ENCODE measurements at places on chromosomes 3 and 15.

GRCh38 chr15:31326875-31327668 is 437 bp downstream of the KLF13 start:
- no peak for DNase-seq

DNA sequence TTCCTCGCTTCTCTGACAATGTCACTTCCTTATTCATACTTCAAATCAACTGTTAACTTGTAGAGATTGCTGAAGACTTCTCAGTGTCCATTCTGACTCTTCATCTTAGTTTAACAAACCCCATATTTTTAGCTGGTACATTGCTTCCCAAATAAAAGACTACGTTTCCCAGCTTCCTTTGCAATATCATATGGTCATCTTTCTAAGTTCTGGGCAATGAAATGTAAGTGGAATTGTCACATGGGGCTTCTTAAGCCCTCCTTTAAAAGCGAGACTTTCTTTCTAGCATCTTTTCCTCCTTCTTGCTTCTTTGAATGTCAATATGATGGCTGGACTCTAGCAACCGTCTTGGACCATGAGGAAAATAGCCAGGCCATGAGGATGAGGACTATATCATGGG is 239.0 kb downstream of the ZNF621 start:
- no peak for DNase-seq

DNA sequence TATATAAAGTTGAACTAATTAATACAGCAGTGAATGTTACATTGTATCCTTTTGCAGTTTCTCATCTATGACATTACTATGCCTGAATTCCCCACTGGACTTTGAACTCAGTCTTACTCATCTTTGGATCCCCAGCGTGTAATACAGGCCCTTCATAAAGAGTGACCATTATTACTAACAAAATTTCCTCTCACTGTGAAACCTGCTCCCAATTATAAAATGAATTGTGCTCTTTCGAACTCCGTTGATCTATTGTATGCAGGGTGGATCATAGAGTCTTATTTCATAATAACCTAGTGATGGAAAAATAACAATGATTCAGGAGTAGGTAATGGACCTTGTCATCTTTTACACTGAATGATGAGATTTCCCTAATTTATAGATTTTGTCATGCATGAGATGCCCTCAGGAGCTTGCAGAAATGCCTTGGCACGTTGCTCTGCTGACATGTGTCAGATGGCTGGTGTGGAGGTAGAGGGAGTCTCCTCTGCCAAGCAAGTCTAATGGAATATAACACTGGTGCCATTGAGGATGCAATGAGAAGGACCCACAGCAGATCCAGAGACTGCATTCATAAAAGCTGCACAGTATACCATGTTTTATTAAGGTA is 25.5 kb downstream of the B3GNT5 start:
- no peak for DNase-seq

DNA sequence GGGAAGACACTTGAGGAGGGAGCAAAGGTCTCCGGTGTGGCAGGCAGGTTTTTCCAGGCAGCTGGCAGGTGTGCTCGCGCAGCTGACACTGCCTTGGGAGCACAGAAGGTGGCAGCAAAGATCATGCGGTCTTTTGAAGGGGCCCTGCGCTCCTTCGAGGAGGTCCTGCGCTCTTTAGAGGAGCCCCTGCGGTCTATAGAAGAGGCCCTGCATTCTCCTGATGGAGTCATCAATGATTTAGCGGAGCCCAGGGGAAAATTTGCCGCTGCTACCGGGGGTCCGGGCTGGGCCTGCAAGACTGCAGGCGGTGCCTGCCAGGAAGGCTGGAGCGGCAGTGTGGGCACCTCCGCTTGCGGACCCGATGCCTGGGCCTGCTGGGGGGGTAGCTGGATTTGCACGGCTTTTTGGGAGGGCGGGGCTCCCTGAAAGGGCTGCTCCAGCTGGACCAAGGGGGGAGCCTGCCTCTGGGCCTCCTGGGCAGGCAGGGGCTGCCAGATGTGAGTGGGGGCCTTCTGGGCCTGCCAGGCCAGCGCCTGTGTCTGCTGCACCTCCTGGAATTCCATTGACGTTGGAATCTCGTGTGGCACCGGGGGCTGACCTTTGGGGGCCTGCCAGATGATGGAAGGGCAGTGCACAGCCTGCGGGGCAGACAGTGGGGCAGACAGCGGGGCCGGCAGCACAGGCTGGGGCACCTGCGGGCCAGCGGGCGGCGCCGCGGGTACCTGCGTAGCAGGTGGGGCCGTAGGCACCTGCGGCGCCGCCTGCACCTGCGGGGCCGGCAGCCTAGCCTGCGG is 2.1 kb downstream of the MAGEL2 start:
- no peak for DNase-seq

DNA sequence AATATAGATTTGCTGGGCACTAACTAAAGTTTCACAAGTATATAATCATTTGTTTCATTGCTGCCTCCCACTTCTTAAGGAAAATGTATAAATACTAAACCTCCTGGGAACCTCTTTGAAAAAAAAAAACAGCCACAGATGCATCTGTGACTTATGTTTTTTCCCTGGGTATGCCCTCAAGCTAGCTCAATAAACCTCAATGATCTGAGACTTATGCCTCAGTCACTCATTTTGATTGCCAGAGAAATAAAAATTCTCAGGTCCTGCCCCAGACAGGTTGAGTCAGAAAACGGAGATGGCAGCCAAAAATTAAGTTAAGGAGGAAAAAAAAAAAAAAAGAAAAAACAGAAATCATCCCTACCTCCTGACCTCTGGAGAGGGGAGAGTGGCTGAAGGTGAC is 22.1 kb downstream of the ILDR1 start:
- DNase-seq: no peak

DNA sequence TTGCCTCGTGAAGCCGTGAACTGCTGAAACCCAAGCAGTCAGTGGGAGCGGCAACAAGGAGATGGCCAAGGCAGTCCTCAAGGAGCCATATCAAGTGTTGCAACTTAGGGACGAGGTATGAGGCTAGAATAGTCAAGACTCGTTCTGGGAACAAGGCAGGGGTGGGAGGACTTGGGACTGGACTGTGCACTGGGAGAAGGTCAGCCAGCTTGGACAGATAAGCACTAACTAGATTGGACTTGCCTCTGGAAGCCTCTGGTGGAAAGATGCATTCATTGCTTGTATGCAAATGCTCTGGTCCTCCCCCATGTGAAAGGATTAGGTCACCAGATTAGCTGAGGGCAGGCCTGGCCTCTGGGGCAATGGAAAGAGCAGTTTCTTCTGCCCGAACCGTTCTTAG is 123.3 kb upstream of the CTNNB1 start:
- DNase-seq: no peak

DNA sequence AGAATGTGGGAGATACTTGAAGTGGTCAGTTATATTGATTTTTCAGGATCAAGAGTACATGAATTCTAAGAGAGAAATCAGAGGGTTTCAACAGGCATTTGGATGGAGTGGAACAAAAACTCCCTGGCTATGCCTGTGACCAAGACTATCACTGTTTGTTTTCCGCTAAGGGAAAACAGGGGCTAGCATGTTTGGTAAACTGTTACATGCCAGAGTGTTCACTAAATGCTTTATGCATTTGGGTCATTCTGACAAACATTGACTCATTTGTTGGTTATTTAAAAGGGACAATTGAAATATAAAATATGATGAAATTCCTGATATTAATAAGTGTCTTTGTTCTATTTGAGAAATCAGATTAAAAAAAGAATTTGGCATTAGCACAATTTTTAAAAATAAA is 603.9 kb upstream of the KCNMB2 start:
- DNase-seq: no peak

Measured in HTR-8/SVneo (cell line).